Fibroblast of villous mesenchyme (primary cell): ENCODE measurements at places on chromosomes 1 and 21.
A peak's percentile ranks its signal among the peaks of the same experiment; 100 is the strongest.

- DNase-seq = no peak
Measured at GRCh38 chr1:168386492-168386891, 105.8 kb downstream of the TBX19 start.

DNA sequence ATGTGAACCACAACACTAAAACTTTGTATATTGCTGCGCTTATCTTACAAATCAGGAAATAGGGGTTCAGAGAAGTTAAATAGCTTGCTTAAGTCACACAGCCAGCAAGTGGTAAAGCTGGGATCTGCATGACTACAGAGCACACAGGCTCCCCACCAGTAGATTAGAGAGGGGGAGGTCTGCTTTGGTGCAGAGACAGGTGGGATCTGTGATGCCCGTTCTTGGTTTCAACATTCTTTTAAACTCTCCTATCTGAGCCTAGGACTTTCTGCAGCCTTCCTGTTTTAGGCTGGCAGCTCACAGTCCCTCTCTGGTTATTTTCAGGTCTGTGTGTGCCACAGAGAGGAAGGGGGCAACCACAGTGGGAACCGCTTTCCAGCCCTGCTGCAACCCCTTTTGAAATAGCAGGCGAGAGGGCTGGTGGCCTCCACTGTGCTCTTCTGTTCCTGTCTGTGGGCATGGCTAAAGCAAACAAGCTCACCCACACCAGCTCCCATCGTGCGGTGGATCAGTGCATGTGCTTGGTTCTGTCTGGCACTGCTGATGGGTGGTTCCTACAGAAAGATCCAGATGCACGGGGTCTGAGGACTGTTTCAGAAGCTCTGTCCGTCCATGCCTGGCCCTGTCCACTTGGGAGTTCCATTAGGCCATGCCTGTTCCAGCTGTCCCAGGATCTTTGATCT is 1.7 kb upstream of the IL6R start:
- DNase-seq = no peak

DNA sequence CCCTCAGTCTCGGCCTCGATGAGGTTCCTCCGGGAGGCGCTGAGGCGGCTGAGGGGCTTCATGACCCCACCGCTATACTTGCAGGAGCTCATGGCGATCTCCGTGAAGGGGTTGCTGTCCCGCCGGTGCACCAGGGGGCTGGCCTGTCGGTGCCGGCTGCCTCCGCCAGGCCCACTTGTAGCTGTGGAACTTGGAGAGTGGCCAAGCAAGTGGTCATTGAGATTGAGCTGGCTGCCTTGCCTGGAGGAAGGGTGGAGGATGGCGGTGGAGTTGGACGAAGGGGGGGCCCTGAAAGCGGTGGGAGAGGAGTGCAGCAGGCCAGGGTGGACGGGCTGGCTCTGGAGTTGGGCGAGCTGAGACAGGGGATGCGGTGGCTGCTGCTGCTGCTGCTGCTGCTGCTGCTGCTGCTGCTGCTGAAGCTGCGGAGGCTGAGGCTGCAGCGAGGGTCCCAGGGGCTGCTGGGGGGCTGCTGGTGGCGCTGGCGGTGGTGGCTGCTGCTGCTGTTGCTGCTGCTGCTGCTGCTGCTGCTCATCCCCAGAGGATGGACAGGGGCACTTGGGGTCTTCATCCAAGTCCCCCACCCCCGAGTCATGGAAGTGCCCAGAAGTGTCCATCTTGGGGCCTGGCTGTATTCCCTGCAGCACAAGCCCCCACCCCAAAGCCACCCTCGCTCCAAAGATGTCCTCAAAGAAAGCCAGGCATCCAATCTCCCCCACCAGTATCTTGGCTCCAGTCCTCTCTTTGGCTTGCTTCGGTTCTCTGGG is 548 bp downstream of the KCNN3 start:
- no peak for DNase-seq

DNA sequence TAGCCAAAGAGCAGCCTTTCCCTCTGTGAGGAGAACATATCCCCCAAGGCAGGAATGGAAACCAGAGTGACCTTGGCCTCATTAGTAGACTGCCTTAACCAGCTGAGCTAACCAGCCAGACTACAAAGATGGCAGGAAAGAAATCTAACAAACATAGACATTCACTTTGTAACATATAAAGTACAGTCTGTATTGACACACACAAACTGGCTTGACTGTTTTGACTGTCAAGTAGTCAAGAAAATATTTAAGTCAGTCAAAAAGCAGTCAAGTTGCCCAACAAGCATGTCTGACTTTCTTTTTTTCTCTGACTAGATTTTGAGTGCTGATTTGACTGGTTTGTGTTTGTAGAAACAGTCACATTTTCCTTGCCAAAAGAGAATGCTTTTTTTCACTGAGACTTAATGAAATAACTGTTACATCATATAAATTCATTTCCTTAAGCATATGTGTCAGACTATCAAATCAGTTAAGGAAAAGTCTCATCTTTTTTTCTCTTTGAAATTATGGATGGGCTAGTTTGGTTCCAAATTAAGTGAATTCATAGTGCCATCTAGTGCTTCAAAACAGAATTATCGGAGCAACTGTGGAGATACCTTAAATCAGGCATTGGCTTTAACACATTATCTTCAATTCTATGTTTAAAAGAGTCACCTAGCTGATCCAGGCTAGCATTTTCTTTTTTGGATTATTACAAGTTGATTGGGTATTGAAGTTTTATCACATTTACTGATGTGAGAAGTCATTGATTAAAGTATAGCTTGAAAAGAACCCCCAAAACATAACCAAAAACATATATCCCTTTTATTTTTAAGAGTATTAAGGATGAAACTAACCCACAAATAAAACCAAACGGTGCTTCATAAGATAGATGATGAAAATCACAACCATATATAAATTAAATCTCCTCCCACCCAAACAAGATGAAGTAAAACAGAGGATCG is 75.0 kb downstream of the ATP6V1G3 start:
- peak; percentile 59 for DNase-seq

GRCh38 chr1:92599184-92599583 is 112.5 kb upstream of the GFI1 start:
- DNase-seq = peak; percentile 46

- DNase-seq = no peak
Measured at GRCh38 chr1:218945050-218945449, 228.6 kb upstream of the LYPLAL1 start.

- DNase-seq = no peak
Measured at GRCh38 chr1:55001311-55001710, 2.6 kb downstream of the BSND start.

- peak; percentile 14 for DNase-seq
Measured at GRCh38 chr1:220527908-220528678, at the start of gene MARK1. MARK1 (plus strand) TSS chr1:220528136; CDS start chr1:220528823, 687 bp downstream.

DNA sequence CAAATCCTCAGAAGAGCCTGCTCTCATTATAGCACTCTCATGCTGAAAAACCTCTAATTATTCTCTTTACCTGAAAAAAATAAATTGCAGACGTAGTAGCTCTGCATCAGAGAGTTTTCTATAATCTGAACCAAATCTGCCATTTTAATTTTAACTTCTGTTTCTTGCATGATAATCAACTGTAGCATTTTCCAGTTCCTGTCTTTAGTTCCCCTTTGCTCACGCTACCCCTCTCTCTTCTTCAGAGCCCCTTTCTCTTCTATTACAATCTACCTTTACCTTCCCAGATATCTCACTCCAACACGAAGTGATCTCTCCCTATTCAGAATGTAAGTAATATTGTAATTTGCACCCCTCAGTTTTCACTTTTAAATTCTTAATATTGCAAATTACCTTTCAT is 31.4 kb downstream of the FMO1 start:
- no peak for DNase-seq

GRCh38 chr1:150560011-150560438 is 10.8 kb downstream of the ADAMTSL4 start:
- DNase-seq = peak; percentile 60

- DNase-seq = no peak
Measured at GRCh38 chr1:52111492-52111891, 30.4 kb upstream of the ZFYVE9 start.

GRCh38 chr1:220159041-220159440 is 65.1 kb downstream of the IARS2 start:
- no peak for DNase-seq

DNA sequence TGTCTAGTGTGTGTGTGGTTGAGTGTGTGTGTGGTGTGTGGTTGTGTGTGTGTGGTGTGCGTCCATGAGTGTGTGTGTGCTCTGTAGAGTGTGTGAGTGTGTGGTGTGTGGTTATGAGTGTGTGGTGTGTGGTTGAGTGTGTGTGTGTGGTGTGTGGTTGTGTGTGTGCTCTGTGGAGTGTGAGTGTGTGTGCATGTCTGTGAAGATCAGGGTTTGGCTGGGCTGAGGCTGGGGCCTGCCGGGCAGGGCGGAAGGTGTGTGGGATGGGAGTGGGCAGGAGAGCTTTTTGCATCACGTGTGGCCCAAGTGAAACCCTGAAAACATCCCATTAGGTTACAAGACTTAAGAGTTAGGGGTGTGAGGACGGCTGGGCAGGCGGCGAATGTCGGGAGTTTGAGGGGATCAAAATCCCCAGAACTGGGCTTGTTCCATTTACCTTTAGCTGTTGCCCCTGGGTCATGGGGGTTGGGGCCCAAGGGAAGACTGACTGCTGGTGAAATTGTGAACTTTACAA is 2.9 kb upstream of the FCMR start:
- no peak for DNase-seq

DNA sequence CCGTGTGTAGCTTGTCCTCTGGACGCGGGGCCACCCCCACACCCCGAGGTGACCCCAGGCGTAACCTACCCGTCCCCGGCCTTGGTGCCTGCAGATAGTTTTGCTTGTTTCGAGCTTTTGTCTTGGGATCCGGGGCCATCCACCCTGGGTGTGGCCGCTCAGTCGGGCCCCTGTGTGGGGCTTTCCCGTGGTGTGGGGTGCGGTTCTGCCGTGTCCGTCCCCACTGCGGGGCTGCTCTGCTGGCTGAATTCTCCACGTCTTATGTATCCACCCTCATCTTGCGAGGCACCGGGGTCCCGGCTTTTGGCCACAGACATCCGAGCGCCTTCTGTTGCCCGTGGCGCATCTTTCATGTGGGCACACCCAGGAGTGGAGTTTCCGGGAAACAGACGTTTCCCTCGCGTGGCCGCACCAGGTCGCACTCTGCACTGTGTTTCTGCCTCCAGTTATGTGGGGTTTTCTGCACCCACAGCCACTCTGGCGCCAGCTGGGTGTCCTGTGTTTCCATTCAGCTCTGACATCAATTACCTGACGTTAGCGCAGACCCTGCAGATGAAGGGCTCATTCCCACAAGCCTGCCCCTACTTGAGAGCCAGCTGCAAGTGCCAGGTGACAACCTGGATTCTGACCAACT is 64.9 kb downstream of the PRKCZ start:
- no peak for DNase-seq

DNA sequence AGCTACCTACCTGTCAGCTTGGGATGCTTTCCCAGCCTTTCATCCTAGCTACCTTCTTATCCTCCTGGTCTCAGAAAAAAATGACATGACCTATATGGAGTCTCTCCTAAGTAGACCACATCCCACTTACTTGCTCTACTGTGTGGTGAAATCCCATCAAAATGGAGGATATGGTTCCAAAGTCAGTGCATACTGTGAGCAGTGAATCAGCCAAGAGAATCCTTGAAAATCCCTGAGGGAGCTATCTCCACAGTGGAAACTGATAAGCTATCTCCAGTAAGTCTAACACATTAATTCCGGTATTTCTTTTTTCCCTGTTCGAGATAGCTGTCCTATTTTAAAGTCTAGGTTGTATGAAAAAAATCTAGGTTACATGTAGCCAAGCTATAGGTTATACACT is 189.7 kb downstream of the FGGY start:
- peak; percentile 67 for DNase-seq

DNA sequence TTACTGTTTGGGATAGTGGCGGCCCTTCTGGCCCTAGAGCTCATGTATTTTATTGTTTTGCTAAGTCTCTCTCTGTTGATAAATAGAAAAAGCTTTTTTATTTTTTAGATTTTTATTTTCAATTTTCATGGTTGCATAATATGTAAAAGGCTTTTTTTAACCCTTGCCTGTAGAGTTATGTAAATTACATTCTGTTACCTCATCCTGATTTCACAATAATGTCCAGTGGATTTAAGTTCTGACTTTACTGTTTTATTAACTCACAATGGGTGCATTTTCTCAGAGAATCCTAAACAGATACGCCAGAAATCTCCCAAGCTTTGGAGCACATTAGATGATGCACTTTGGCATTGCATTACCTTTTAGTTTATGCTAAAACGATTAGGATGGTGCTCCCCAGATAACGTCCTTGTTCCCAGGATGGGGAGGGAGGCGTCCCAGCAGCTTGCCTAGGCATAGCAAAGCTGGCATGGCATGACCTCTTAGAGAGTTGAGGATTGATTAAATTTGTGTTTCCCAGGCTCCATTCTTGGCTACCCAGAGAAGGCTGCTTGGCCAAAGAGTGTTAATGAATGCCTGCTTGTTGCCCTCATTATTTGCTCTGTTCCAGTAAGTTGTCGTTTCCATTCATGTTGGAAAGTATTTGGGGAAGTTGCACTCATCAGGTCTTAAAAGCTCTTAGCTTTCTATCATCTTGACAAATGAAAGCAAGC is 17.1 kb downstream of the UTP25 start:
- peak; percentile 37 for DNase-seq

DNA sequence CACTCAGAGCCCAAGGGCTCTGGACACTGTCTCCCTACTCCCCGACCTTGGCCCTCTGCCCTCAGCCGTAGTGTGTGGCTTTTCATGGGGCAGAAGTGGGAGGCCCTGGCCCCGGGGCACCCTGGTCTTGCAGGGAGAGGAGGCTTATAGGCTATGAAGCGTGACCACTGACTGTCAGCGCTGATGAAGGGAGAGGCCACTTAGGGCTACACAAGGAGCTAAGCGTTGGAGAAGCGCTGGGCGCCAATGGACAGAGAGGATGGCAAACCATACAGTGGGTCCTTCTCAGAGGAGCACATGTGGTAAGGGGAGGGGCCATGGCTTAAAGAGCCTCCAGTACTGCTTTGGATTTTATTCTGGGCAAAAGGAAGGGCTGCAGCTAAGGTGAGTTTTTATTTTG is 7.9 kb downstream of the CRABP2 start:
- DNase-seq = no peak

DNA sequence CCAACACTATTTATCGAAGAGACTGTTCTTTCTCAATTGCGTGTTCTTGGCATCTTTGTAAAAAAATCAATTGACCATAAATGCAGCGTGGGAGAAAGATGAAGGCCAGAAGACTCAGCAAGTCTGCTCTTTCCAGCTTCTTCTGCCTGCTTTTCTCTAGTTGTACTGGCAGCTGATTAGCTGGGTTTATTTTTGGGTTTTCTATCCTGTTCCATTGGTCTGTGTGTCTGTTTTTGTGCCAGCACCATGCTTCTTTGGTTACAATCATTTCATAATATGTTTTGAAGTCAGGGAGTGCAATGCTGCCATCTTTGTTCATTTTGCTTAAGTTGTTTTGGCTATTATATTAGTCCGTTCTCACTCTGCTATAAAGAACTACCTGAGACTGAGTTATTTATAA is 201.8 kb upstream of the B3GALT2 start:
- DNase-seq = no peak

DNA sequence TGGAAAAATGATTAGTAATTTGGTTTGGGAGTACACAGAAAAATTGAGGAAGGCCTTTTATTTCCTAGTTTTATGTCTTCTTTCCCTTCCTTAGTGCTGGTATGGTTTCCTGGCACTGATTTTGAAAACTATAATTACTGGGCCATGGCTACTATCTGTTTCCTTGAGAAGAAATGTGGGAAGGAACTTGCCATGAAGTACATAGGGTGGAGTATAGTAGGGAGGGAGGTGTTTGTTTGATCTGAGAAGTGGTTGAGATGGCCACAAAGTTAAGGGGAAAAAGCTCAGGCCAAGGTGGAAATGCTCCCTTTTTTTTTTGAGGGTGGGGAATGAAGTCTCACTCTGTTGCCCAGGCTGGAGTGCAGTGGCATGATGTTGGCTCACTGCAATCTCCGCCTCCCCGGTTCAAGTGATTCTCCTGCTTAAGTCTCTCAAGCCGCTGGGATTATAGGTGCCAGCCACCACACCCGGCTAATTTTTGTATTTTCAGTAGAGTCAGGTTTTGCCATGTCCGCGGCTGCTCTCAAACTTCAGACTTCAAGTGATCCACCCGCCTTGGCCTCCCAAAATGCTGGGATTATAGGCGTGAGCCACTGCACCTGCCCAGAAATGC is 11.3 kb downstream of the HJV start:
- no peak for DNase-seq
